ENCODE measurements at places on chromosomes 16 and 17.

DNA sequence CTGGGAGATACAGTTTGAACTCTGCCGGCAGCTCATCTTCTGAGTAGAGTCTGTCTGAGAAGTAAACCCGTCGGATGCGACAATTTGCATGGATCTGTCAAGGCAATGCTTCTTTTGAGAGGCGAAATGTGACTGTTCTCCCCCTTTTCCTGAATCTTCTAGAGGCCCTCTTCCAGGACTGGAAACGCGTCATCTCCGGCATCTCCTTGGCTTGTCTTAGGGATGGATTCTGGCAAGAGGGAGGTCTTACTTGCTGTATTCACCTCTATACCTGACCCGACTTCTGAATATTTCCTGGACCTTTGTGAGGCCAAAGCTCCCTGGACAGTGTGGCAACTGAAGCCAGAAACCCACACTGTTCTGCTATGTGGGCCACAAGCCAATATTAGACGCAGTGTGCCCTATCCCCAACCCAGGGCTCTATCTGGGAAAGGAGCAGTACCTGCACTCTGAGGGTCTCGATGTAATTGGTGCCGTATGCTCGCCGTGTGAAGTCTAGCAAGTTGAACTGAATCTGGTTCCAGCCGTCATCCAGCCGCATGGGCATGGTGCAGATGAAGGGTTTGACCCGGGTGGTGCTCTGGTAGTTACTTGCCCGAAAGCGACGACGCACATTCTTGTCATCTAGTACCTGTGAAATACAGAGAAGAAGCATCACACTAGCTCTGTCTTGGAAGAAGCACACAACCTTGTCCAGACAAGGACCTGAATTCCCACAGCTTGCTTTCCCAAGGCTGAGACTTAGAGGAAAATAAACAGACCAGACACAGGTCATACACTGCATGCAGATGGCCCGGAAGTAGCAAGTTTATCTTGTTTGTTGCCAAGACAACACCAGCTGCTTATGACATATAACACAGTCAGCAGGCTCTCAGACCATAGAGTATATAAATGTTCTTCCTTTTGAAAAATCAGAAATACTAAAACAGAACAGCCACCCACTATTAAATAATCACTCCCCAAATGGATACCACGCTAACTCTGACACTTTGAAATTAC is 14.1 kb downstream of the CFAP20 start:
- DNase-seq: no peak

DNA sequence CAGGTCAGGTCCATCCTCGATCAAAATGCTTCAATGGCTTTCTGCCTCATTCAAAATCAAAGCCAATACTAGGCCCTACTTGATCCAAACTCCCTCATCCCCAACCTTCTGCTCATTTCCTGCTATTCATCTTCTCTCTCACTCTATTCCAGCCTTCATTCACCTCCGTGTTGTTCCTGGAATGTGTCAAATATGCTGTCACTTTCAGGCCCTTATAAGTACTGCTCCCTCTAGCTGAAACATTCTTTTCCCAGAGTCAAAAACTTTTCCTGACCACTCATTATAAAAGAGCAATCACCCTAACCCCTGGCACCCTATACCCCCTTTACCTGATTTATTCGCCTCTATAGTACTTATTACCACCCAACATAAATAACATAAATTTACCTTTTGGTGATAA is 303.7 kb upstream of the PMFBP1 start:
- no peak for DNase-seq

DNA sequence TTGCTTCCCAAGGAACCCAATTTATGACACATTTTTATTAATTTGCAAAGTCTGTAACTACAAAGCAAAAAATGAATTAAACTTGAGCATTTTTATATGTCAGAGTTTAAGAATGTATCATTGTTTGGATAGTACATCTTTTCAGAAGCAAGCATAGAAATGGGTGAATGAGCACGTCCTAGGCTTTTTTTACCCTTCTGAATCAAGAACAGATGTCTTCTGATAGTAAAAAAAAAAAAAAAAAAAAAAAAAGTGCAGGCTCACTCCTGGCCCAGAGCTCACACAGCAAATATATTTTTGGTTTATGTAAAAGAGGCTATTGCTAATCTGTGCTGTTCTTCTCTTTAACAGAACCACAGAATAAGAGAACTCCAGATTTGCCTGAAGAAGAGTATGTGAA is 6.3 kb downstream of the TERF2IP start:
- DNase-seq: no peak

DNA sequence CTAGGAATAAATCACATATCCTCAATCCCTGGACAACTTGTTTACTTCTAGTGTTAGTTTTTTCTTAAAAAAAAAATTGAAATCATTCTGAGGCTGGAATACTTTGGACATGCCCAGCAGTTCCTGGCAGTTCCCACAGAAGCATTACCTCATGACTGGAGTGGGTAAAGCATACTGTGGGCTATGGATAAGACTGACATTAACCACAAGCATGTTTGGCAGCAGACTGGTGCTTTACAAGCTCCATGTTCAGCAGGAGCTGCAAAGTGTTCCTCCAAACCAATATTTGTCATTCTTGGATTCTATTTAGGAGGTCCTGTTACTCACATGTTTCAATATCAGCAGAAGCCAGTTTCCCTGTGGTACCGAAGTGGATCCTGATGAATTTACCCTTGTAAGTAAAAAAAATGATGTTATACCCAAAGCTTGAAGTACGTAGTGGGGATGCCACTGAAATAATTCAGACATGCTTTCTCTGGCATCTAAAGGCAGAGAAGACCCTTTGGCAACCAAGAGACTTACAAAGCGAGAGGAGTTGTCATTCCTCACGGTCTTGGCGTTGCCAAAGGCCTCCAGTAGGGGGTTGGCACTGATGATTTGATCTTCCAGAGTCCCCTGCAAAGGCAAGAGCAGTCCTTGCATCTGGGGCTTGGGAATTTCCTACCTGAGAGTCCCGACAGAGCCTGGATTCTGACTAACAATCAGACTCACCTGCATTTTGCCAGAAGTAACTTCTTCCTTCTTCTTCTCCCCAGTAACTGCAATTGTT is 4.9 kb downstream of the MYH1 start:
- DNase-seq: no peak

- no peak for DNase-seq
These were observed 51.4 kb downstream of the IRF8 start for GRCh38 chr16:85950136-85950918.

DNA sequence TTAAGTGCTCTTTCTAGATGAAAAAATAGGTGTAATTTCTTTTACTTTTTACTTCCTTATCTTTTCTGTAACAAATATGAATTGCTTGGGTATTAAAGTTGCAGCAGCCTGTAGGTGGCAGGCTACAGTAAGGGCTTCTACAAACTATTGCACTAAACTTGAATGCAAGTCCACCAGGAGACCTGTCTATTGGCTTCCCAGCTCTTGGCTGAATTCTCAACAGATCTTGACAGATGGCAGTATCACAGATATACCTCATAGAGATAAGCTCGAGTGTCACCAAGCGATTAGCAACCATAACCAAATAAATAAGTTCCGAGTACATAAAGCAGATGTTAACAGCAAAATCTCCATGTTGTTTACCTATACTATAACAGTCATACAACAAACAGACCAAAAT is 5.9 kb downstream of the BBS2 start:
- DNase-seq: no peak

GRCh38 chr16:21952040-21952792 is 945 bp upstream of the UQCRC2 start:
- DNase-seq: peak; percentile 48

Measured in neural crest cell (in vitro differentiated cells).